ENCODE measurements at places on chromosomes 3 and 15.

- no peaks in the 10 kb centered on the region for H3K4me1 ChIP-seq
- no peak overlapping the region for H3K4me3 ChIP-seq
- H3K27ac ChIP-seq, result no peak overlapping the region
- no peaks in the 10 kb centered on the region for H3K36me3 ChIP-seq
- H3K27me3 ChIP-seq, result peaks cover 3% of the 10 kb centered on the region
These were observed 43.5 kb downstream of the ARRDC4 start for GRCh38 chr15:98003996-98004395.

- H3K27ac ChIP-seq, result no peak overlapping the region
- H3K4me3 ChIP-seq, result no peak overlapping the region
- H3K4me1 ChIP-seq, result no peaks in the 10 kb centered on the region
- H3K27me3 ChIP-seq, result peaks cover 10% of the 10 kb centered on the region
- no peaks in the 10 kb centered on the region for H3K36me3 ChIP-seq
These were observed 13.1 kb upstream of the SLC27A2 start for GRCh38 chr15:50168783-50169411.

- H3K27ac ChIP-seq, result no peak overlapping the region
- no peaks in the 10 kb centered on the region for H3K27me3 ChIP-seq
- H3K4me3 ChIP-seq, result no peak overlapping the region
- no peak for DNase-seq
These were observed 14.7 kb upstream of the MBNL1 start for GRCh38 chr3:152254041-152254440.

GRCh38 chr15:74642348-74642733, 26.7 kb downstream of the CLK3 start:
- H3K4me3 ChIP-seq, result no peak overlapping the region
- H3K27ac ChIP-seq, result peak overlapping the region; percentile 66
- no peak for DNase-seq
- H3K36me3 ChIP-seq, result peaks cover 36% of the 10 kb centered on the region
- H3K27me3 ChIP-seq, result no peaks in the 10 kb centered on the region
- peaks cover 58% of the 10 kb centered on the region for H3K4me1 ChIP-seq

GRCh38 chr3:147987549-147987948, 578.4 kb downstream of the ZIC1 start:
- no peaks in the 10 kb centered on the region for H3K36me3 ChIP-seq
- no peak overlapping the region for H3K27ac ChIP-seq
- H3K4me3 ChIP-seq, result no peak overlapping the region
- H3K4me1 ChIP-seq, result no peaks in the 10 kb centered on the region
- DNase-seq, result no peak

- H3K27ac ChIP-seq, result peak overlapping the region; percentile 72
- H3K36me3 ChIP-seq, result no peaks in the 10 kb centered on the region
- peak overlapping the region; percentile 53 for H3K4me3 ChIP-seq
- no peaks in the 10 kb centered on the region for H3K27me3 ChIP-seq
- H3K4me1 ChIP-seq, result peaks cover 19% of the 10 kb centered on the region
These were observed 47.6 kb downstream of the SETMAR start for GRCh38 chr3:4350789-4351163.

DNA sequence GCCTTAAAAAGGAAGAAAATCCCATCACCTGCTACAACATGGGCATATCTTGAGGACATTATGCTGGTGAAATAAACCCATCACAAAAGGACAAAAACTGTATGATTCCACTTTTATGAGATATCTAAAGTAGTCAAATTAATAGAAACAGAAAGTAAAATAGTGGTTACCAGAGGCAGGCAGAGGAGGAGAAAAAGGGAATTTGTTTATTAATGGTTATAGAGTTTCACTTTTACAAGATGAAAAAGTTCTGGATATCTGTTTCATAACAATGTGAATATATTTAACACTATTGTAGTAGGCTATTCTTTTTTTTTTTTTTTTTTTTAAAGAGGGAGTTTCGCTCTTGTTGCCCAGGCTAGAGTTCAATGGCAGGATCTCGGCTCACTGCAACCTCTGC, 40.4 kb downstream of the DPH3 start:
- H3K27ac ChIP-seq, result no peak overlapping the region
- peaks cover 18% of the 10 kb centered on the region for H3K36me3 ChIP-seq

- peaks cover 7% of the 10 kb centered on the region for H3K4me1 ChIP-seq
- H3K4me3 ChIP-seq, result no peak overlapping the region
- DNase-seq, result no peak
These were observed 161.9 kb upstream of the TNIK start for GRCh38 chr3:171622126-171622525.

Data from left ventricle myocardium inferior (tissue), 1 donor.